Keratinocyte (primary cell): ENCODE measurements at places on chromosomes 3 and 15.

- no peak for DNase-seq
Measured at GRCh38 chr15:75062706-75063105, 39.3 kb downstream of the PPCDC start.

DNA sequence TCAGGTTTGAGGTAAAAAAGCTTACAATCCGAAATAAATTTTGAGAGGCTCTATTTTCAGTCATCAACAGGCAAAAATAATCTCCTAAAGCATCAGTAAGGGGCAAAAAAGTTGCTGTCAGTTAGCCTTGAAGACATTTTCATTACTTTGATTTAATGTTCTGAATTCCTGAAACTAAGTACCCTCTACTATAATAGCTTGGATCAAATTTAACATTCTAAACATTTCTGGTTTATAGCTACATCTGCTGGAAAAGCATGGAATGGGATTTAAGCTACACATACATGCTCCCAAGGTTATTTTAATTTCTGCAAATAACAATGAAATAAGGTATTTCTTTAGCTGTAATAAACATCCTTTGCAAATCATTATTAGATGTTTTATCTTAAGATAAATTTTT lies 245.4 kb downstream of the ULK4 start:
- DNase-seq, result no peak

DNA sequence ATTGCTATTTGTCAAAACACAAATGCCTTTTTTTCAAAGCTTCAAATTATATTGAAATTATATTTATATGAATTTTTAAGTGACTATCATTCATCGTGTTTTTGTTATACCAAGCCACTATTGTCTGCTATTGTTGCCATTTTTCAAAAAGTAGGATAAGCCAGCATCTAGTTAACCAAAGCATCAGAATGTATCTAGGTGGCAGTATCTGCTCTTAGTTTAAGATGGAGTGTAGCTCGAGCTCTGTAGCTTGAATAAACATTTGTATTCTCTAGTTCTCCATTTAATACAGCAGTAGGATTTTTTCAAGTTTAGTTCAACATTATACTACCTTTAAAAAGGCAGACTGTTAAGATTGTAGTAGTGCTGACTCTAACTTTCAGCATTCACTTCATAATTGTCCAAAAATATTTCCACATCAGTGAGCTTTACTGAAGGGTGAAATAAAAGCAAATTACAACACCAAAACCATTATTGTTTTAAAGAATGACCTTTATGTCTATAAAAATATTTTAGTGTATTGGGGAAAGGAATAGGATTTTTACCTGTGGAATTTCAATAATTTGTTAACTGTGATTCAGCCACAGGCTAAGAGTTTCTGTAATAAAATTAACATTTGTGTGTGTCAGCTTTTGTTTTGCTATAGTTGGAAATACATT lies 19.6 kb upstream of the C15orf61 start:
- no peak for DNase-seq

GRCh38 chr3:156718622-156719306 lies 44.4 kb downstream of the TIPARP start:
- no peak for DNase-seq

GRCh38 chr3:23588547-23588946 lies 217.2 kb upstream of the UBE2E1 start:
- no peak for DNase-seq

DNA sequence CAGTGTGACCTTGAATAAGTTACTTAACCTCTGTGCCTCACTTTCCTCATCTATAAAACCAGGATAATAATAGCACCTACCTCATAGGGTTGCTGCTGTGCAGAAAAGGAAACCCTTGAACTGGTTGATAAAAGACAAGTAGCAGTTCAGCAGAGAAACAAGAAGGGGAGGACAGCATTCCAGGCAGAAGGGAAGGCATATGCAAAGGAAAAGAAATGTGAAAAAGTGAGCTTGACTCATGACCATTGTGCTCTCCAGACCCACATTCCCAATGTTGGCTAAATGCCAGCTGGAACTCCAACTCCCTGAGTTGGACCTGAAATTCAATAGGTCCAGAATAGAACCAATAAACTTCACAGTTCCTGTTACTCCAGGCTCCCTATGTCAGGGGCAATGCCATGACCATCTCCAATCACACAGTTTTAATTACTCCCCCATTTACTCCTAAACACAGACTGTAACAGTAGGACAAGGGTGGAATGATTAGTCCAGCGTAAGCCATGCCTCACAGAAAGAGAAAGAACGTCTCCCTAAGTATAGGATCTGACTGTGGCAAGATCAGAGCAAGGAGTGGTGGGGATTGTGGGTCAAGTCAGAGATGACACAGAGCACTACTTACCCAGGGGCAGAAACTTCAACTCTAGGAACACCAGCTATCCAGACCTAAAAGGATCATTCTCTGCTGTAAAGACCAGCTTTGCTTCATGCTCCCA lies 26.9 kb downstream of the PRKAR2A start:
- no peak for DNase-seq

GRCh38 chr3:168249205-168249549 lies 153.5 kb upstream of the GOLIM4 start:
- DNase-seq, result no peak

DNA sequence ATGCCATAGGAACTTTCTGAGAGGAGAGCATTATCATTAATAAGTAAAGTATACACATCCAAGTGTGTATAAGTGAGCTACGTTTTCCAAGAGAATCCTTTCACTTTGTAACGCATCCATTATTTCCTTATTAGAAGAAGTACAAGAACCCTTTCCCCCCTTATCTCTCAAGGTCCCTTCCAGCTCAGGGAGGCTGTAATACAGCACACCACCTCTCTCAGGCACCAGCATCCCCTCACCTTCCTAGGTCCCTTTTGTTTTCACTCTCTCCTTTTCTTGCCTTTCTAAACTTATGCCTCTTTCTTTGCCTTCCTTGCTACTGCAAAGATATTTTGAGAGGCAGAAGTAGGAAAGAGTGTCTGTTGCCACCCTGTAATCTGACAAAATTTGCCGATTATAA lies 446.0 kb downstream of the GRM7 start:
- DNase-seq, result no peak

GRCh38 chr3:159840703-159841299 lies 147.8 kb upstream of the IL12A start:
- DNase-seq, result no peak

- DNase-seq, result no peak
Measured at GRCh38 chr15:40314723-40315276, 7.1 kb upstream of the PLCB2 start.

GRCh38 chr15:61087573-61087972 lies 141.5 kb downstream of the RORA start:
- no peak for DNase-seq
